ENCODE measurements at places on chromosomes 3 and 15.

- DNase-seq: no peak
These were observed 66.1 kb downstream of the GLB1 start for GRCh38 chr3:33030802-33031201.

DNA sequence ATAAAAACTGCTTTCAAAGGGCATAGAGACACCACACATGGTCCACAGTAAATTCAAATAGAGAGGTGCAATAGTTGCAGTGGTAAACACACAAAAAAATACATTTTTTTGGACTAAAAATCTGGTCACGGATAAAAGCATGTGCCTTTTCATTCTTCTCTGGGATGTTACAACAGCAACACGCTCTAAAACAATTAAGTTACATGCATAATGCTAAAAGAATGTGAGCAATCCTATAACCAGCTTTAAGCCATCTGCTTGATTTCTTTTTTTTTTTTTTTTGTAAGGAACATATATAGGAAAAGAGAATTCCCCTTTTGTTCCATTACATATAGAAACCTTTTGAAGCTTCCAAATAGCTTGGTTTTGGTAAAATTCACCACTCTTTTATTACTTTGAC is 20.0 kb downstream of the WNT5A start:
- no peak for DNase-seq

GRCh38 chr15:92693691-92694331 is 38.2 kb upstream of the FAM174B start:
- no peak for DNase-seq

DNA sequence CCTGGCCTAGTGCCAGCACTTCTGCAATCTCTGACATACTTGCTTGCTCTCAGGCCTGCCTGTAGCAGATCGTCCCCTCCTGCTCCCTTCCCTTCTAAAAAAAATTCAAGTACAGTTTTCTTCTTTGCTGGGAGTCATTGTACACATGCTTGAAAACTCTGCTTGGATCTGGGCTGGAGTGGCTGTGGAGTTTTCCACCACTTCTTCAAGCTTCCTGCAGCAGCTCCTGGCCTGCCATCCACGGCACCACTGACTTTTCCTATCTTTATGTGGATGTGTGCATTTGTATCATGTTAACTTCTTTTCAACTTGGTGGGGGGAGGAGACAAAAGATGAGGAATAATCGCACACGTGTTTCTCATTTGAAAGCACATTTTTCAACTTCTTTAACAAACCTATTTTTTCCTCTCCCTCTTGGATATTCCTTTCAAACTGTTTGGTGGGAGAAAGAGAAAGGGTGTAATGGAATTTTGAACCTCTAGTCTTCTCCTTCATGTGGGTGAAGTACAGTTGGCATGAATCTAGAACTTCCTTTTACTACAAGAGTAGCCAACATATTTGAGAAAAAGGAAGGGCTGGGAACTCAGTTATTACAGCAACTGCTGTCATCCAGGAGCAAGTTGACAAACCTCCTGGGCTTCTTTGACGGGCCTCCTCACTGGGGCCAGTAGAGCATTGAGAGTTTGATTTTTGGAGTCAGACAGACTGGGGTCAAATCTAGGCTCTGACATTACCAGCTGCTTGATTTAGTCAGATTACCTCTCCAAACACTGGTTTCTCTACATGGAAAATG is 61.2 kb upstream of the LRTM1 start:
- DNase-seq: peak; percentile 28

- peak; percentile 43 for DNase-seq
These were observed 62.7 kb upstream of the ZNF148 start for GRCh38 chr3:125437631-125438435.

- DNase-seq: no peak
These were observed 17.5 kb upstream of the CORO2B start for GRCh38 chr15:68561171-68561900.

- DNase-seq: no peak
These were observed 533.1 kb upstream of the NAALADL2 start for GRCh38 chr3:174325834-174326700.

Data from right kidney (tissue), 9 donors.